ENCODE measurements at places on chromosomes 12 and 14.

DNA sequence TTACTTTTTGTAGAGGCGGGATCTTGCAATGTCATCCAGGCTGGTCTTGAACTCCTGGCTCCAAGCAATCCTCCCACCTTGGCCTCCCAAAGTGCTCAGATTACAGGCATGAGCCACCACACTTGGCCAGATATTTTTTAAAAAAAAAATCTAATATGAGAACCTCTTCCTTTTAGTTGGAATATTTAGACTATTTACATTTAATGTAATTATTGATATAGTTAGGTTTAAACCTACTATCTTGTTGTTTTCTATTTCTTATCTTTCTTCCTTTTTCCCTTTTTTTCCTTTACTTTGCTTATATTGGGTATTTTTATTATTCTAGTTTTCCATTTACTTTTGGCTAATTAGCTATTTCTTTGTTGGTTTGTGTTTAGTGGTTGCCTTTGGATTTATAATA is 185.8 kb downstream of the SLC41A2 start:
- no peak for DNase-seq

DNA sequence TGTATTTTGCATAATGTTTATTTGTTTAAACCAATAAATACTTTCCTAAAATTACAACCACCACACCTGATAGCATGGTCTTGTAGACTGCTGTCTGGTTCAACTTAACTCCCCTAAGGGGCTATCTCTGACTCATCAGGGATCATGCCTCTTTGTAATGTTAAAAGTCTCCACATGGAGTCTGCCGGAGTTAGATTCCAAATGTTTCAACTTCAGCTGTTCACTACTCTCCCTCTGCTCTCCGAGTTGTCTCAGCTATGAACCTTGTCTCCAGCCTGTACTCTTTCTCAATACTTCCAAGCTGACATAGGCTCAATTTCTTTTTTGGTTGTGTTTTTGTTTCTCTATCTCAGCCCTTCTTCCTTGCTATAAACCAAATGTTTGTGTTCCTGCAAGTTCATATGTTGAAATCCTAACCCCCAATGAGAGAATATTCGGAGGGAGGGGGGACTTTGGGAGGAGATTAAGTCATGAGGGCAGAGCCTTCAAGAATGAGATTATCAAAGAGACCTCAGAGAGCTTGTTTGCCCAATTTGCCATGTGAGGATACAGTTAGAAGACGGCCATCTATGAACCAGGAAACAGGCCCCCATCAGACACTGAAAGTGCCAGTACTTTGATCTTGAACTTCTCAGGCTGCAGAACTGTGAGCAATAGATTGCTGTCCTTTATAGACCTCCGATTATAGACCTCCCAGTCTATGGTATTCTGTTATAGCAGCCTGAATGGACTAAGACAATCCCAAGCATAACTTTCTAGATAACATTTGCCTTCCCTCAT is 858.2 kb downstream of the VRK1 start:
- no peak for DNase-seq

DNA sequence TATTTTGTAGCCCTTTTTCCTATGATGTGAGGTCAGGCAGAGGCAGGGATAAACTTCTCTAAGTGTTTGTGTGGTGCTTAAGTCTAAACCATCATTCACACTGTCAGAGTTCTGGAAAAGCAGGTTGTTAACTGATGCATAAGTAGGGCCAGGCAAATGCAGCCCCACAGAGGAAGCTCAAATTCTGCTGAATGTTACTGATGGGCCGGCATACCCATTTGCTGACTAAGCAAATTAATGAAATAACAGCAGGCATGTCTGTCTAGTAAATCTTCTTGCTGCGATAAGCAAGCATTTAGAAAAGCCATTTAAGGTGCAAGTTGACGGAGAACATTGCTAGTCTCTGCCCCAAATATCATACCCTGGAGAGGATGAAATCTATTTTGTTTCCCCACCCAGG is 523.2 kb upstream of the CCDC196 start:
- DNase-seq: no peak

- no peak for DNase-seq
Observed at GRCh38 chr12:104575442-104576186, 118.9 kb downstream of the CHST11 start.

- no peak for DNase-seq
Observed at GRCh38 chr12:113075137-113075683, 18.7 kb downstream of the DTX1 start.

DNA sequence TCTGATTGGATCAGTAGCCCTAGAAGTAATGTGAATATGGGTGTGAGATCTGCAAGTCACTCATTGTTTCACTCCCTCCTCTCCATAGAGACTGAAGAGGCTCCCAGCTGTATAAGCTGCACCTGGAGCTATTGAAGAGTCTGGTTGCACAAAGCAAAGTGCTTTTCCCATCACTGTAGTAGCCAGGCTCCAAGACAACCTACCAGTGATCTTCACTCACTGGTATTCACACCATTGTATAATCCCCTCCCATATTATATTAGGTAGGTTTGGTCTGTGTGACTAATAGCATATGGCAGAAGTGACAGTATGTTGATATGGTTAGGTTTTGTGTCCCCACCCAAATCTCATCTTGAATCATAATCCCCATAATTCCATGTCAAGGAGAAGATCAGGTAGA is 64.4 kb downstream of the ZFC3H1 start:
- DNase-seq: no peak

GRCh38 chr14:47555333-47555732 is 120.1 kb downstream of the MDGA2 start:
- no peak for DNase-seq

- DNase-seq: no peak
Observed at GRCh38 chr12:56020423-56021184, at the start of gene IKZF4. Gene IKZF4 (plus strand): TSS chr12:56021043. CDS start chr12:56021494, 451 bp downstream.

DNA sequence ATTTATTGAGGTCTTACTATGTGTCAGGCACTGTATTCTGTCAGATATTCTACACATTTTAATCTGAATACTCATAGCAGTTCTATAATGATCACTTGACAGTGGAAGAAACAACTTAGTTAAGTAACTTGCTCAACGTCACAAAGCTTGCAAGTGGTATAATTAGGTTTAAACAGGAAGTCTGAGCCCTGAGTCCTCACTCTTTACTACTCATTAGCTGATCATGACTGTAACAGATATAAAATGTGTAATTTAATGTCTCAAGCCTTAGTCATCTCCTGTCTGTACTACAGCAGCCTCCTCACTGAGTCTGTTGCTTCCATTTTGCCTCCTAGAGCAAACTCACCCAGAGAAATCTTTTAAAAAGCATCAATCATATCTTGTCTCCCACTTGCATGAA is 38.9 kb downstream of the PPP4R4 start:
- DNase-seq: no peak

DNA sequence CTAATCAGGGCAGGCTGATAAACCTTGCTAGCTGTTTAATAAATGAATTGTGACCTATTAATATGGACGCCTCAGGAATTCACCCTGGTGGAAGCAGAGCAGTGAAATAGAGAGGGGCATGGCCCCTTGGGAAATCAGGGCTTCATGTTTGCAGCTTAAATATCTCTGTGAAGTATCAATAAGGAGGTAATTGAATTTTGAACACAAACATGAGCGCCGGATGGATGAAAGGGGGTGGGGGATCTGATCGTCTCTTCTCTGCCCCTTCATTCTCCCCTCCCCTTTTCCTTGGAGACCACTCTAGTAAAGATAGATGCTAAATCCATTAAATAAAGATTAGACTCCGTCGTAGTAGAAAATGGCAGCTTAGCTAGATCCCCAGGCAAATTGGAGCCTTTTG is 70.5 kb downstream of the LIN52 start:
- DNase-seq: no peak

GRCh38 chr12:46824709-46825108 is 1.1 kb downstream of the SLC38A4 start:
- no peak for DNase-seq

DNA sequence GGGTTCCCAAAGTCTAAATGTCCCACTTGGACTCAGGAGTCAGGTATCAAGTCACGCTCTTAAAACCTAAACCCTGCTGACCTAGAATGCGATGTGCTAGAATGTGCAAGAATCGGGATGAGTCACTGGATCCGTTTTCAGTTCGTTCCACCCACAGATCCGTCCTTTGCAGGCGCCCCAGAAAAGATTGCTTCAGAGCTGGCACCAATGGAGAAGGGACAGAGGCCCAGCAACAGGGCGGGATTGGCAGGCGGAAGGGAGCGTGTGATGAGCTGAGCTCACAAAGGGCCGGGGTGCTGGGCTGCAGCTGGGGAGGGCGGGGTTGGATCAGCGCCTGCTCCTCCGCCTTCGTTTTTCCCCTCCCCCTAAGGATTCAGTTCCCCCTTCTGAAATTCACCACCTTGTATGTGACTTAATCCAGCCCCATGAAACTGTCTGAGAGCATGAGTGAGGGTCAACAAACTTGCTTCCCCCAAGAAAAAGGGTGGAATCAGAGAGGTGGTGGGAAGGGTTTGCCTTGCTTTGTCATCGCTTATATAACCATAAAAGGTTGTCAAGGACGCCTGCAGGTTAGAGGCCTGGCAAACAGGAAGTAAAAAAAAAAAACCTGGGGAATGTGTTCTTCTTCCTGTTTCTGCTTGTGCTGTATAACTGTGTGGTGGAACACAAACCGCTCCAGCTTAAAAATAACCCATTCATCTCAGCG is 2.8 kb upstream of the UBC start:
- peak; percentile 100 for DNase-seq

DNA sequence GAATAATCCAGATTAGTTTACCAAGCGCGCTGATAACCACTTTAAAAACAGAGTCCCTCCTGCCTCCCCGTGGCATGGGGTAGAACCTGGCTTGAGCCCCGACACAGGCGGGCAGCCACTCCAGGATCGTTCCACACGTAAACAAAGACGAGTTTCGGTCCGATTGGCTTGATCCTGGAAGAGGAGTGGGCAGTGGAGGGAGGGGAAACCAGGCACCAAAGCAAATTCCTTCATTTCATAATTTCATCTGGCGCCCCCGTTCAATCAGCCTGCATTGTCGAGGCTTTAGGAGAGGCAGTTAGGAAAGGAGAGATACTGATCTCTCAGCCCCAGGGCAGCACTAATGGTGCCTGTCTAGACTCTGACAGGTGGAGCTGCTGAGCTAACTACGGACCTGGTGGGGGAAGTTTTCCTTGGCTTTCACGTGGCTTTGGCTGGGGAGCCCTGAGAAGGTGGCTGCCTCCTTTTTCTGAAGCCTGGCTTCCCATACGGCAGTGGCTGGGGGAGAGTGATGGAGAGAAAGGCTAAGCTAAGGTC is 751 bp upstream of the GPRC5A start:
- DNase-seq: peak; percentile 62

GRCh38 chr14:25820368-25820767 is 770.4 kb upstream of the STXBP6 start:
- DNase-seq: no peak

DNA sequence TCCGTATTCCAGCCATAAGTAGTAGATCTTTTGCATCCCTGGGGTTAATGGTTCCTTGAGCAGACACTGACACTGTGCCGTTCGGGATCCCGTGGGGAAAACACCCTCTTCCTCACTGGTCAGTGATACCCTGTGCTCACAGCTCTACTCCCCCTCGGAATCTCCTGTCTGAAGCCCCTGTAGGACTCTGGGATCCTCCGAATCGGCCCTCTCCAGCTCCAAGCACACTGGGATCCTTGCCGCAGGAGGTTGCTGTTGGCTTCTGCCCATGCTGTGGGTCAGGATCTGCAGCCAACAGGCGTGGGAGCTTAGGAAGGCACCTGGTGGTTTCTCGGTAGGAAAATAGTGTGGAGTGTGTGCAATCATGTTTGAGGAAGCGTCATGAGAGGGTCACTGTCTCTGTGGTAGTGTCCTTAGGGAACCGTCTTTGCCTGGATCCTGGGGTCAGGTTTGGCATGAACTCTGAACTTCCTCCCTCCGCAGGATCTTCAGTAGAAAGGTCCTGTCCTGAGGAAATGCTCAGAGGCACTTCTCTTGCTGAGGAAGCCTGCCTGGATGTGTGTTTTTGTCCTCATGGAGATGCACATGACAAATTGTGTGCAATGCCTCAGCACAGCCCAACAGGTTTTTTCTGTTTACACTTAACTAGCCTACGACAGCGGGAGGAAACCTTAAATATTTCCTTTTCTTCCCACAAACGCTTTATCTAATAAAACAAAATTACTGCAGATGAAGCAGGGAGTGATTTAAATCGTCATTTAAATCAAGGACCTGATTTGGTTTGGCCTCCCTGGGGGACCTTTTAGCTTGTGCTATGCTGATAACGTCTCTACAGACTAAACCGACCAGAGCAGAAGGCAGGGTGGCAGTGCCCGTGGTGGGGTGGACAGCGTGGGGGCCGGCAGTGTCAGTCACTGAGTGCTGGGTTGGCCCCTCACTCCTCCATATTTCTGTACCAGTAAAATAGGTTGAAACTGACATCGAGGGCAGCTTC is 18.7 kb downstream of the FBXL14 start:
- DNase-seq: no peak

- no peak for DNase-seq
Observed at GRCh38 chr12:111180426-111181142, 188.3 kb downstream of the PHETA1 start.

DNA sequence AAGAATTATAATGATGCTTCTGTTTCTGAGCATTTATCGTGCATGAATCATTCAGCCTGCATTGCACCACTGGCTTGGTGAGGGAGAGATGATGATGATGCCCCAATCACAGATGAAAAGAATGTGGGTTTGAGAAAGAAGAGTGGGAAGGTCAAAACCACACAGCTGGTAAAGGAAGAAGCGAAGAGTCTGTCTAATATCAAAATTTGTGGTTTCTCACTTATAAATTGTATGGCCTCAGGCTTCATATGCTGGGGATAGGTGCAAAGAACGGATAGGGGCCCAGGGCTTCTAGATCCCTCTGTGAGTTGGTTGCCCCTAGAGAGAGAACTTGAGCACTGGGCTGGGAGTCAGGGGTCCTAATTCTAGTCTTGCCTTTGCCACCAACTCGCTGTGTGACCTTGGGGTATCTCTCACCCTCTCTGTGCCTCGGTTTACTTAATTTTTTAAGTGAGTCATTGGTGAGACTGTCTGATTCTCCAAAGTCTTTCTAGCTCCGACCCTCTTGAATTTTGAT is 2.2 kb downstream of the OASL start:
- DNase-seq: no peak

DNA sequence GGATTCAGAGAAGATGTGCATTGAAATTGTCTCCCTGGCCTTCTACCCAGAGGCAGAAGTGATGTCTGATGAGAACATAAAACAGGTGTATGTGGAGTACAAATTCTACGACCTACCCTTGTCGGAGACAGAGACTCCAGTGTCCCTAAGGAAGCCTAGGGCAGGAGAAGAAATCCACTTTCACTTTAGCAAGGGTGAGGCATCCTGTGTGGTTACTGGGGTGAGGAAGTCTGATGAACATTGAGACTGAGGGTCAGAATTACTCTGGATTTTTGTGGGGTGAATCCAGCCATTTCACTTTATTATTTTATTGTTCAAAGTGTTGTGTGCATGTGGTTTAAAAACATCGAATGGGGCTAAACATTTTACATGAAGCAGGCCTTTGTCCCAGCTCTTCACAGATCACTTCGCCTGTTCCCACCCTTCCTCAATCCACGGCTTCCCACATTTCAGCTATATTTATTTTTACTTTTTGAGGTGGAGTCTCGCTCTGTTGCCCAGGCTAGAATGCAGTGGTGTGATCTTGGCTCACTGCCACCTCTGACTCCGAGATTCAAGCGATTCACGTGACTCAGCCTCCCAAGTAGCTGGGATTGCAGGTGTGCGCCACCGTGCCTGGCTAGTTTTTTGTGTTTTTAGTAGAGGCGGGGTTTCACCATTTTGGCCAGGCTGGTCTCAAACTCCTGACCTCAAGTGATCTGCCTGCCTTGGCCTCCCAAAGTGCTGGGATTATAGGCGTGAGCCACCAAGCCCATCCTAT is 40.6 kb downstream of the SUPT16H start:
- no peak for DNase-seq
